ENCODE measurements at places on chromosomes 2 and 18.

GRCh38 chr2:168736649-168737445 lies 65.6 kb upstream of the NOSTRIN start:
- DNase-seq: no peak

DNA sequence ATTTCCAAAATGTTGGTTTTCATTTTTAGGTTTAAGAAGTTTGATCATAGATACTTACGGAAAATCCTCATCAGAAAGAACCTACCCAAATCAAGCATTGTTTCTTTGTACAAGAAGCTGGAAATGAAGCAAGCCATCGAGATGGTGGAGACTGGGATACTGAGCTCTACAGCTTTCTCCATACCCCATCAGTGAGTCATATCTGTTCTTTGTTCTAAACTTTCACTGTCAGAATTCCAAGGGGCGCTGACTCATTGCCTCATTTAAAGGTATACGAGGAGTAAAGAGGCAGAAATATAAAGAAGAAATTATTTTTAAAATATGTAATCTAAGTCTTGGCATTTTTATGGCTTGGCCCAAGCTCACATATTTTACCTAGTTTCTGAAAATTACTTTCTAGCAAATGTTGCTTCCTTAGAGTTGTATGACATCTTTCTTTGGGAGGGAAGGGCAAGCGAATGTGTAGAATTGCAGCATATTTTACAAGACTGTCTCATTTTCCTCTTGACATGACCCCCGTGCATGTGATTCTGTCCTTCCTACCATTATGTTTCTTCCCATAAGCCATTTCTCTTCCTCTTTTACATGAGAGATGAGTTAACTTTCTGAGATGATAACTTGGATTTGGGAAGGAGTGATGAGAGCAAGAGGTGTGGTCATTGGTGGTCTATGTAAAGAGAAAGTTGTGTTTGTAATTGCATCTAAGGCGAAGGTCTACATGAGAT lies 41.2 kb downstream of the SLC9A4 start:
- no peak for DNase-seq

DNA sequence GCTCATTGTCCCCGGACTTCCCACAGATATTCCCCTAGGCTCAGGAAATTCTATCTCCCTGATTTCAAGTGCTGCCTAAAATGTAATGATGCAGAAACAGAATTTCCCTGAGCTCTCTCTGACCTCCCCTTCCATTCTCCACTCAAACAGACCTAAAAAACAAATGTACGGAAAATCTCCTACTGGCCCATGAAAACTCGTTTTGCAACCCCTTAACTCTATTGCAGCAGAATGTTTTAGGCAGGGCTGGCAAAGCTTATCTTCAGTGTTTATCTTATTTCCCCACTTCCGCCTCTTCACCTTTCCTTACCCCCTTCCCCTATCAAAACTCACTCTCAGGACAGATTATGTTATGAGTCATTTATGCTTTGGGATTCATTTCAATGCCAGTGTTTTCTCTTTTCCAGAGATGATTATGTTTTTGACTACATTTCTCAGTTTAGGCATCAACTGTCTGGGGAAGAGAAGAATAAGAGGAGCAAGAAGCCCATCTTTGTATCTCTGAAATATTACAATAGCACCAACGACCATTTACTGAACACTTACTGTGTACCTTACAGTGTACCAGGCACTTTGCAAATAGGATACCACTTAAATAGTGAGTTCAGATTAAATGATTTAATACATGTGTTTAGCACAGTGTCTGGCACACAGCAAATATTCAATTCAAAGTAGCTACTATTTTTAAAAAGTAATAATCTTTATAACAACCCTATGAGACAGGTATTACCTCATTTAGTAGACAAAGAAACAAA lies 53.9 kb upstream of the STPG4 start:
- no peak for DNase-seq

GRCh38 chr2:215377283-215377682 lies 58.6 kb downstream of the FN1 start:
- DNase-seq: no peak

GRCh38 chr2:8229546-8229986 lies 452.3 kb upstream of the ID2 start:
- DNase-seq: no peak

- DNase-seq: peak; percentile 45
Observed at GRCh38 chr2:27920148-27920885, 29.8 kb downstream of the BABAM2 start.

- no peak for DNase-seq
Observed at GRCh38 chr2:60553495-60554073, at the start of gene BCL11A. BCL11A (minus strand) TSS chr2:60553654; CDS start chr2:60553270, 384 bp downstream.
